ENCODE measurements at places on chromosomes 6 and 20.

DNA sequence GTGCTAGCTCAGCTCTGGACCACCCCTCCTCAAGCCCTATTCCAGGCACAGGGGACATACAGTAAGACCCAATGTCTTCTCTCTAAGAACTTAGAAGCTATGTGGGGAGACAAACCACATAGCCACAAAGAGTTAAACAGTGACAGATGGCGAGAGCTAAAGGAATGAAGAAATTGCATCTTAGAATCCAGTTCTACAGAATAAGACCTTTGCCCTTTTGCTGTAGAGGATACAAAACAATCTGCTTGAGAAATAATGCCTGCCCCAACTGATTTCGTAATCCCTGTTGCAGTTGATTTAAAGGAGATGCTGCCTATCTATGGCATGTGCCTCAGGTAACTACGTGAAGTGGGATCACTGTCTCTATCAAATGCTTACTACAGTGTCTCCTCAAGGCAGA, 31.2 kb downstream of the TNFRSF21 start:
- peak; percentile 60 for DNase-seq

DNA sequence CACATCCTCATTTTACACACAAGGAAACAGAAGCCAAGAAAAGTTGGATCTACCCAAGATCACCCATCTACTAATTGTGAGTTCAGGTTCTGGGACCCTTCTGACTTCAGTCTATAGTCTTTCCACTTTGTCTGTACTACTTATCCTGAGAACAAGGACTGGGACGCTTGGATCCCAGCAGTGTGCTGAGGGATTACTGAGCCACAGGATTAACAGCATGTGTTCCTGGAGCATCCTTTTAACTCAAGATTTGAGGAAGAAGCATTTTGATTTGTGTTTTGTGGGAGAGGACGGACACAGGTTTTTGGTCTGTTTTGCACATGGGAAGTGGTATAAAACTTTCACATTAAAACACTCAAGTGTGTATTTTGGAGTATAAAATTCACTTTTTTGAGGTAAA, 4.4 kb downstream of the ENPP4 start:
- DNase-seq: no peak

GRCh38 chr6:144377586-144378210, 92.6 kb downstream of the UTRN start:
- peak; percentile 25 for DNase-seq

- no peak for DNase-seq
Observed at GRCh38 chr6:33981861-33982260, 164.0 kb downstream of the GRM4 start.

DNA sequence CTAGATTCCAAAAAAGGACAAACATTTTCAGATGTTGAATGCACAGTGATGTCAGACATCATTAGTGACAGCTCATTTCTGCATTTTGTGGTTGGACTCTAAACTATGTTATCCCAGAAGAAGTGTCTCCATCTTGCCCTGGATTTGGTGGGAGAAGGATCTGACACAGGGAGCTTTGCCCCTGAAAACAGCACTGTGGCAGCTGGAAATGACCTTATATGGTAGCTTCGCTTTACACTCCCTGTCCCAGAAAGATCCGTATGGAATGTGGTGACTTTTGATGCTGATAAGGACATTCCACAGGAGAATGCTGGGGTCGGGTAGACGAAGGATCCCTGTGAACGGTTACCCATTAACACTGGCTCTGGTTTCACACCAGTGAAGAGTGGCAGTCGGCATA, 87.2 kb upstream of the EDN1 start:
- DNase-seq: no peak

DNA sequence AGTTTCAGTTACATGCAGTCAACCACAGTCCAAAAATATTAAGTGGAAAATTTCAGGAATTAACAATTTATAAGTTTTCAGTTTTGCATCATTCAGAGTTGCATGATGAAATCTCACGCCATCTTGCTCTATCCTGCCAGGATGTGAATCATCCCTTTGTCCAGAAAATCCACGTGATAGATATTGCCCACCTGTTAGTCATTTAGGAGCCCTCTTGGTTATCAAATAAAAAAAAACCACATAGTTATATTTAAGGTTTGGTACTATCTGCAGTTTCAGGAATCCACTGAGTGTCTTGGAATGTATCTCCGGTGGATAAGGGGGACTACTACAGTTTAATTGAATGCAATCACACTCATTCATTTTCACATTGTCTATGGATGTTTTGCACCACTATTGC, 1249.0 kb upstream of the CITED2 start:
- DNase-seq: no peak

Data from hematopoietic multipotent progenitor cell treated with erythropoietin and hydrocortisone succinate and interleukin-3 and kit ligand, for 4 days (in vitro differentiated cells).